ENCODE measurements at places on chromosomes 13 and 19.

- no peak for DNase-seq
Measured at GRCh38 chr19:55094456-55095259, 19.0 kb downstream of the EPS8L1 start.

DNA sequence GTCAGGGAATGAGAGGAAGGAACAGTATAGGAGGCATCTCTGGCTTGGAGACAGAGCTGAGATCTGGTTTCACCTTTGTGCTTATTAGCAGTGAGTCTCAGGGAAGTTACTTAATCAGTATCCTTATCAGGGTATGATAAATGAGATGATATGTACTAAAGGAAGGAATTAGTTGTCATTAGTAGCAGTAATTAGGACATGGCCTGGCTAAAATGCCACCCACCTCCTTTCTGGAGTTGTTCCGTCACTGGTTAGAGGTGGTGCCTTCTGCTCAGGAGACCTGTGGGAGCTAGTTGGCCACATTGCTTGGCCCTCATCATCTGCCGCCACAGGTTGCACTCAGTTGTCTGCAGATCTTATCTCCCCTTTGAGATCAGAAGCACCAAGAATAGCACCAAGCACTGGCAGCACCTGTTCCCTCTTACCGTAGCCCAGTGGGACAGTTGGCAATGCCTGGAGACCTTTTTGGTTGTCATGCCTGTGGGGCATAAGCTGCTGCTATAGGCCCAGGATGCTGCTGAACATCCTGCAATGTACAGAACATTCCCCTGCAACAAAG is 4.7 kb downstream of the GPATCH1 start:
- DNase-seq: no peak

- DNase-seq: no peak
Measured at GRCh38 chr19:10085641-10086590, at the start of gene SHFL. SHFL (plus strand) TSS chr19:10086317; CDS start chr19:10086428, 111 bp downstream.

GRCh38 chr19:55641426-55642152 is 787 bp downstream of the ZNF580 start:
- no peak for DNase-seq

DNA sequence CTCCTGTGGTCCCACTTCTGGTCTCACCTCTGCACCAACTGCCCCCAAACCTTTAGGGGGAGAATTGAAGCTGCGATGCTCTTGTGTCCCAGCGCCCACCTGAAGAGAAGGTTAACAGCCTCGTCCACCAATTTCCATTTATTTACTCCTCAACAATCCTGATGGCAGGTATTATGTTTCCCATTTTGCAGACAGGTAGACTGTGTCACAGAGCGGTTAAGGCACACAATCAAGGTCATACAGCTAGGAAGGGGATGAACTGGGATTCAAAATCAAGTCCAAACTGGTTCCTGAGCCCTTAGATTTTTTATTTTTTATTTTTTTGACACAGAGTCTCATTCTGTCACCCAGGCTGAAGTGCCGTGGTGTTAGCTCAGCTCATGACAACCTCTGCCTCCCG is 6.2 kb downstream of the DNASE2 start:
- no peak for DNase-seq

DNA sequence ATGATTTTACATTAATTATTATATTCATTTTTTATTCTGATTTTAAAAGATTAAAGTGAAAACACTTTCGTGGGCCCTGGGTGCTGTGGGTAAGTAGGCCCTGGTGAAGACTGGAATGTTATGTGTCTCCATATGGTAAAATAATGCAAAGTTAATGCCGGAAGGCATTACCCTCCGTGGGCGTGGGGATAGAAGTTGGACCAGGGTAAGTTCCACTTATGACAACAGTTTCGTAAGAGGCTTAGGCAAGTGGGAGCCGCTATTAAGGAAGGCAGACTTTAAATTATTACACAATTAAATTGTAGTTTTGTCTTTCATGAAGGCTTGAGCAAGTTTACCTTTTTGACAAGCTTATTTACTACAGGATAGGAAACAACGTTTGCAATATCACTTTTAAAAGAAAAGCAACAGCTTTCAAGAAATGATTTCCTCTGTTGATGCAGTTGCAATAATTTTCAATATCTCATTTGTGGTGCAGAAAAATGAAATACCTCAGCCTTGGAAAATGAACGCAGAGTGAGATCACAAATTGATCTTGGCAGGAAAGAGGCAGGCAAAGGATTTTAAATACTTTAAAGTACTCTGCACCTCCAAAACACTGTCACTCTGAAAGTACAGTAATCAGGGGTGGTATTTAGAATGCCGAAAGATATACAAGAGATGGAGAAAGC is 310.6 kb downstream of the DCT start:
- no peak for DNase-seq

DNA sequence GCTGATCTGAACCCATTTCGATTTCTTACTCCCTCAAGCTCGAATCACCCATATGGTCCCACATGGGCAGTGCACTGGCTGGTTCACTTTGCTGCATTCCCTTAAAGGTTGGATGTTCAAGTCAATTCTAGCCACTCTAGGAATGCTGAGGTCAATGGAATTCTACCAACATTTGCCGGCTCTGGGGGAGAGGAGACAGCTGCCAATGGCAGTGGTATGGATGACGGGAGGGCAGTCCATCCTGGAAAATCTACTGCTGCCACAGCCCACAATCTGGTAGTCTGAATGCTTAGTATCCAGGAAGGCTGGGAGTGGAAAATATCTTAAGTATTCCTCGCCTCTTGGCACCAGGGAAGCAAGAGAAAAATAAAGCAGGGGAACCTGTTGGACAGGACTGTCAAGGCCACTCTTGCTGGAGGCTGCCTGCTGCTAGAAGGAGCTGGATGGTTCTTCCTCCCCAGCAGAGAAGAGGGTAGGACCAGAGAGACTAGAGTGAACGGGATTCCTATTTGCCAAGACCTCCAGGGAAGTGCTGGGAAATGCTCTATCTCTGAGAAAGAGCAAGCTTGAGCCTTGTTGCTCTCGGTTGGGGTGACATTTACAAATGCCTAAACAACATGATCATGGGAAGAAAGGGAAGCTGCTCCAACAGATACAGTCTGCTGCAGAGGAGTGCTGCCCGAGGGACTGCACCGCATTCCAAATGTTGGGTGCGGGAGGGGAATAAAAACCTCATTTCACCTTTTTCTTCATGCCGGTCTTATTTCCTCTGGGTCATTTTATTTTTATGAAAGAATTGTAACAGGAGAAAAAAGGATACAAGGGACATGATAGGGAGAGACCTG is 20.7 kb upstream of the HMGB1 start:
- DNase-seq: peak; percentile 37

- DNase-seq: no peak
Measured at GRCh38 chr19:58586133-58586765, 13.1 kb upstream of the MZF1 start.

GRCh38 chr19:24098359-24098758 is 11.4 kb downstream of the ZNF254 start:
- no peak for DNase-seq

GRCh38 chr19:5038631-5039271 is 69.8 kb downstream of the KDM4B start:
- no peak for DNase-seq

DNA sequence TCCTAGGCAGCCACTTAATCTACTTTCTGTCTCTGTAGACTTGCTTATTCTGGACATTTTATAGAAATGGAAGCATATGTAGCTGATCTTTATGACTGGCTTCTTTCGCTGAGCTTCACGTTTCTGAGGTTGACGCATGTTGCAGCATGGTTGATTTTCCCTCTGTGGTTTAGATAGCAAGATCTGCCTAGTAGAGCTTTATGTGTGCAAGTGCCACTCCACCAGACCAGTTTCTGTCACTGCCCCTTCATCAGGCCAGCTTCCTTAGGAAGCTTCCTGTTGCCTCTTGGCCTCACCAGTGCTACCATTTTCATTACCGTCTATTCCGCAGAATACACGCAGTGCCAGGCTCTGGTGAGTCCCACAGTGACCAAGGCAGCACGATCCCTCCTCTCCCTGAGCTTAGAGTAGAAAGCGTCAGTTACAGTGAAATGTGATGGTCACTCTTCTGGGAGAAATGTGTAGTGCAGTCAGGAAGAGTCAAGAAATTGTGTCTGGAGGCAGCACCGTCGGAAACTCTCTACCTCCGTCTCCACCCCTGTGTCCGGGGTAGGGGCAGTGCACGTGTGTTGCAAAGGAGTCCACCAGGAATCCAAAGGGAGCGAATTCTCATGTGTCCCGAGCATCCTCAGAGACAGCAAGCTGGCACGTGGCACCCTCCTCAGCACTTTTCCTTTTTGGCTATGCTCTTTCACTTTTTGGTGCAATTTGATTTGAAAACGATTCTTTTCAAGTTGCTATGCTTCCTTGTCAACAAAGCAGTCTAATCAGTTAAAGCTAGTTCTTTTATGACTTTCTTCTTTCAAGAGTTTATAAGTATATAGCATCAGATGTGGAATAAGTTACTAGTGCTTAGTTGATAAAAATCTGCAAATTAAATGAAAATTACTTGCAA is 45.4 kb upstream of the GPR183 start:
- no peak for DNase-seq

GRCh38 chr19:8366121-8366581 is 2.2 kb downstream of the ANGPTL4 start:
- DNase-seq: no peak

DNA sequence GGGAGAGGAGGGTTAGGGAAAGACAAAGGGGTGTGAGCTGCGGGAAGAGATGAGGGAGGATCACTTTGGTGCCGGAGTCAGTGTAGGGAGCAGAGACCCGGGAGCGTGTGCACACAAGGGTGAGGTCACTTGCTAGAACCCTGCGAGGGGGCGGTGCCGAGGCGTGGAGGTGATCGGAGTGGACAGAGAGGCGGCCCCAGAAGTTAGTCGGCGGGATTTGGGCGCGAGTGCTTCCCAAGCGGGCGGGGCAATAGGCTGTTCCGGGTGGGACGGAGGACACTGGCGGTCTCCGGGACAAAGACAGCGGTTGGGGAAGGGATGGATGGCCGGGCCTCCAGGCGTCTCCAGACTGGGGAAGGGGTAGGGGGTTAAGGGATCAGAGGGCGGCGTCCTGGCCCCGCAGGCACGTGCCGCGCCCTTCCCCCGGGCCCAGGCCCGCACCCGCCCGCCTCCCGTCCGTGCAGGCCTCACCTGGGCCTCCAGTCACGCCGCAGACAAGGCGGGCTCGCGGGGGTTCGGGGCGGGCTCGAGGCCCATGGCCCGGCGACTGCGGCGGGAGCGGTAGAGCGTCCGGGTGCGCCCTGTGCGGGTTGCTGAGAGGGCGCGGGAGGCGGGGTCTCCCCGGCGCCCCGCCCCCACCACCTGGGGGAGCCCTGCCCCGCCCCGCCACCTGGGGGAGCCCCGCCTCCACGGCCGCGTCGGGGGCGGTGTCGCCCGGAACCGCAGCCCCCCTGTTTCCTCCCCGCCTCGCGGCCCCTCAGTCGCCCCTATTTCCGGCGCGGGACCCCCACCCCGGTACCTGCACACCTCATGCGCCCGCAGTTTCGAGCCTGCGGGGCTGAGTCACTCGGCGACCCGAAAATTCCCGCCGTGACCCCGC is at the start of gene LPAR2:
LPAR2 (minus strand) TSS at position 600 of the 880 bp plus-strand sequence. CDS start 945 bp downstream, outside the sequence.
- no peak for DNase-seq

All from SJCRH30 (cell line).